HCT116 (cell line): ENCODE measurements at places on chromosomes 4 and X. TPM values are rescaled to one million over a fixed set of nuclear protein-coding genes. Genes with fewer than 3 reads are reported as not detected.

The TMEM271 gene
- not detected for total RNA-seq

The SHISA3 gene
- total RNA-seq = not detected

The RHOH gene
- 0.74 TPM for total RNA-seq

The CDX4 gene
- total RNA-seq = not detected

The DCLK2 gene
- total RNA-seq = 2.7 TPM

The FSTL5 gene
- total RNA-seq = not detected
